ENCODE measurements at places on chromosomes 7 and 10.
A peak's percentile ranks its signal among the peaks of the same experiment; 100 is the strongest.

GRCh38 chr10:121900443-121901174, 27.2 kb downstream of the ATE1 start:
- DNase-seq, result peak; percentile 73

DNA sequence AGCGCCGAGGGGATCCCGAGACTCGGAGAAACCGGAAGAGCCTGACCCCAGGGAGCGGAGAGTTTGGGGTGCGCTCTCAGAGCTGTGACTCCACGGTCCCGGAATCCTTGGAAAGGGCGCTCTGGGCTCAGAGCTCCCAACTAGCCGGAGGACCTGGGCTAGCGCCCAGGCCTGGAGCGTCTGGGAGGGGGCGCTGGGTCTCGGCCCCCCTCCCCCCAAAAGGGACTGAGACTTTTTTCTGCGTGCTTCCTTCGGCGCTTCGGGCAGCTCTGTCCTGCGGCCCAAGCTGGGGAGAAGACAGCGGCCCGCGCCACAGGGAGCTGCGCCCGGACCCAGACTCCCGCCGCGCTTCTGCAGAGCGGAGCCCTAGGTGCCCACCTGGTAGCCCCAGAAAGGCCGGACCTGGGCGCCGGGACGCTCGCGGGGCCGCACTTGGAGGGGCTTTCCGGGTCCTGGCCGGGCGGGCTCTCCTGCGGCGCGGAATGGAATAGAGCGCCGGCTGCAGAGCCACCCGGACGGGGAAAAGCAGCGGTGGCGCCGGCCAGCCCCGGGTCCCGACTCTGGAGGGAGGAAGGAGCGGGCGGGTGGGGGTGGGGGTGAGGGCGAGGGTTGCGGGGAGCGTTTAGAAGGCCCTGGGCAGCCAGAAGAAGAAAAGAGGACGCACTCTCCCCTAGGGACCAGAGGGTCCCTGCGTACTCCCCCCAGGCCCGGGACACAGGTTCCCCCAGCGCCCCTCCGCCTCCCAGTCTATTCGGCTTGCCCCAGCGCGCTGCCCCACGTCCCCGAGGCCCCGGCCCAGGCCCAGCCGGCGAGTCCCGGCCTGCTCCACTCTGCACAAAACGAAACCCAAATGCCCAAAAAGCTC, 4.7 kb downstream of the ZNF503 start:
- DNase-seq, result no peak

DNA sequence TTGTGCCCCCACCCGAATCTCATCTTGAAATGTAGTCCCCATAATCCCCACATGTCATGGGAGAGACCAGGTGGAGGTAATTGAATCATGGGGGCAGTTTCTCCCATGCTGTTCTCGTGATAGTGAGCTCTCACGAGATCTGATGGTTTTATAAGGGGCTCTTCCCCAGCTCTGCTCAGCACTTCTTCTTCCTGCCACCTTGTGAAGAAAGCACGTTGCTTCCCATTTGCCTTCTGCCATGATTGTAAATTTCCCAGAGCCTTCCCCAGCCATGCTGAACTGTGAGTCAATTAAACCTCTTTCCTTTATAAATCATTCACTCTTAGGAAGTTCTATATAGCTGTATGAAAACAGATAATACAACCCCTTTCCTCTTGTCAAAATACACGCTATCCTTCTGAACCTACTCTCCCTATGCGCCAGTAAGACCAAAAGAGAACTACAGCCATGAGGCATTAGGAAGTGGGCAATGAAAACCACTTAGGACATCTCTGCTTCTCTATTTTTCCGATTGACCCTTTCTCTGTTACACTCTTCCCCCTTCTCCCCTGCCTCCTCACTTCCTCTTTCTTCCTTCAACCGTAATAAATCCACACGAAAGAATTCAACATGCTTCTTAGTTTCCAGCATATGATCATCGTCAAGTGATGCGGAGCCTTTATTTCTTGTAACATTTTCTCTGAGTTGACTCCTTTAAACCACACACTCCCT, 101.2 kb upstream of the WDR11 start:
- peak; percentile 74 for DNase-seq

- DNase-seq, result no peak
These were observed 3.5 kb upstream of the AEBP1 start for GRCh38 chr7:44100458-44101302.

- DNase-seq, result no peak
These were observed 35.8 kb downstream of the IQUB start for GRCh38 chr7:123498601-123499000.
